Hepatocyte (in vitro differentiated cells): ENCODE measurements at places on chromosomes 6 and 20.

DNA sequence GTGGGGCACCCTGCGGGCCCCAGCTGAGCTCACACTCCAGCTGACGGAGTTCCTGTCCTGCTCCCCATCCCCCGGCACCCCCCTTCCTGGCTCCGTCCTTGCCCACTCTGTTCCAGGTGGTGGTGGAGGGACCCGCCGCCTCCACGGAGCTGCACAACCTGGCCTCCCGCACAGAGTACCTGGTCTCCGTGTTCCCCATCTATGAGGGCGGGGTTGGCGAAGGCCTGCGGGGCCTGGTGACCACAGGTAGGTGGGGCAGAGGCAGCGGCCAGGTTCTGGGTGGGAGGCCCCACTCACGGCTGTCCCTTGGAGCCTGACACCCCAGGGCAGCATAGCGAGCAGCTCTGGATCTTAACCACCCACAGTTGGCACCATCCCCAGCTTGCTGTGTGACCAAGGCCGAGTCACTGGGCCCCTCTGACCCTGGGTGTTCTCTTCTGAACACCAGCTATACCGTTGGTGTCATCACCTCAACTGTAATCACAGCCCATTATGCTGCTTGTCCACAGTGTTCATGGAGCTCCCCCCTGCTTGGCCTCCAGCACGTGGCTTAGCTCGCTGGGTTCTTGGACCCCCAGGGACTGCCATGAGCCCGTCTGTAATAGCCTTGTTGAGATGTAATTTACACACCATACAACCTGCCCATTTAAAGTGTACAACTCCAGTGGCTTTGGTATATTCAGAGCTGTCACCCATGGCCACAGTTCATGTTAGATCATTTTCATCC lies 17.4 kb downstream of the COL20A1 start:
- no peak for DNase-seq

GRCh38 chr6:45972795-45973503 lies 42.7 kb downstream of the CLIC5 start:
- no peak for DNase-seq

DNA sequence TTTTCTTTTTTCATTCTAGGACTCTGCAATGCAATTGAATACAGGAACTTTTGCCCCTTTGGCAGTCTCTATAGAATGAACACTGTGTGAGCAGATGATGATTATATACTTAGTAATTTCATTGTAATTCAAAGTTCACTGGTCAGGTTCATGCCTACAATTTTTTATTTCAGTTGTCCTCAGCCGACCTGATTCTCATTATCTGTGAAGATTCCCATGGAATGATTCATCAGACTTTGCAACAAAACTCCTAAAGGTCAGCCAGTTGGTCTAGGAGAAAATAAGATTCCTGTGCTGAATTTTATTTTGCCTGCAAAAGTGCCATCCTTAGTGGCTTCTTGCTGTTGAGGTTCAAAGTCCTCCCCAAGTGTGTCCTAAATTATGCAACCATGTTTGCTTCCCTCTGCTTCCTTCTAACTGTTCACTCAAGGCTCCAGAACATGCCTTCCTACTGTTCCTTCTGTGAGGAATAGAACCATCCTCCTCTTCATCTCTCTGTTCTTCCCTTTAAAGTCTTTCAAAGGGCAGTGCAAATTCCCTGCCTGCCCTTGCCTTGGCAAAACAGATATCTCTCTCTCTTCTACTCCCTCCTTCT lies 194.2 kb upstream of the CNR1 start:
- DNase-seq: no peak

- no peak for DNase-seq
Measured at GRCh38 chr6:21539621-21540100, 53.9 kb upstream of the SOX4 start.

DNA sequence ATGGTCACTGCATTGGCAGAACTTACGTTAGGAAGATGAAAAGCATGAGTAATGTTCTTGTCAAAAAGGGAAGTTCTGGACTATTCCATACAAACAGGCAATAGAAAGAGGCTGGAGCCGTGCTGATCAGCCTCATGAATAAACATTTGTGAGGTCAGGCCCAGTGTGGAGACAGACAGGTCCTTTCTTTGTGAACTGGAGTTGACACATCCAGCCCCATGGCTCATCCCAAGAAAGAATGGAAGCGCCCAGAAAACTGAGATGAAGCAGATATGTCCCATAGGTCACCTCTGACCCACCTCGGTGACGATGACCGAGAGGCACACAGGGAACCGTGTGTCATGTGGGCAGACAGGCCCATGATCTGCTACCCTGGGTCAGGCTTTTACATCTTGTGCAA lies 276.0 kb upstream of the SGK1 start:
- DNase-seq: no peak

- DNase-seq: no peak
Measured at GRCh38 chr6:71205336-71205956, 83.2 kb upstream of the OGFRL1 start.

- no peak for DNase-seq
Measured at GRCh38 chr6:89295981-89296380, 19.1 kb downstream of the GABRR2 start.

DNA sequence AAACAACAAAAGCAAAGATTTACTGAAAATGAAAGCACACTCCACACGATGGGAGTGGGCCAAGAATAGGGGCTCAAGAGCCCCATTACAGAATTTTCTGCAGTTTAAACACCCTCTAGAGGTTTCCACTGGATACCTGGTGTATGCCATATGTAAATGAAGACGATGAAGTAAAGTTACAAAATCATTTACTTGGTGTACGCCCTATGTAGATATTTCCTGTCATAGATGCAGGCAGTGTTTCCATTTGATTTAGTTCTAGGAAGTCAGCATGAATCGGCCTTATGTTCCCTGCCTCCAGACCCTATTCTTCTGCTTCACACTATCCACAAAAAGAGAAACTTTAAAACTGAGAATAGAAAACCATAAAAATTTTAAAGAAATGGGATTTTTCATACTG lies 404.4 kb upstream of the GJE1 start:
- DNase-seq: no peak

DNA sequence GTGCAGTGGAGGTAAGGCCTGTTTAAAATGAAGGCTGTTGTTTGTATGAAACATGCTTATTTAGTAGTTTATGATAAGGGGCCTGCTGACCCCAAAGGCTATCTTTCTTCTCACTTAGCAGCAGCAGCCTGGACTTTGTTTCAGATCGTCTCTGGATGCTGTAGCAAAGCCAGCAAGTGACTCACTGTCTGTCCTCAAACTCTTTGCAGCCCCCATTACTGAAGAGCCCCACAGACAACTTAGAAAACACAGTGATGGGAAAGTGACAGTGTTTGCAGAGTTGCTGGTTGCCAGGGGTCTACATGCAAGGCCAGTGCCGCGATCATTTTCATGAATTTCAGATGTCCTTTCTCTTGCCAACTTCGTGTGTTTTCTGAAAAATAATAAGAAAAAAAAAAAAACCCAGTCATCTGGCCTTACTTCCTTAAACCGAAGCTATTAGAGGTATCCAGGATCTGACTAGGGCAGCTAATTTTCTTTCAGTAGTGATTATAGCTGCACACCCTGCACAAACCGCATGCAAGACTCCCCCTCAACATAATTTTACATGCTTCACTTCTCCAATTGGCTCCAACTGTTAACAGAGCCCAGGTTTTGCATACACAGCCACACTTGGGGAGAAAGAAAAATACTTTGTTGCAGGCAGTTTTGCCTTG lies 11.6 kb upstream of the F13A1 start:
- DNase-seq: no peak

DNA sequence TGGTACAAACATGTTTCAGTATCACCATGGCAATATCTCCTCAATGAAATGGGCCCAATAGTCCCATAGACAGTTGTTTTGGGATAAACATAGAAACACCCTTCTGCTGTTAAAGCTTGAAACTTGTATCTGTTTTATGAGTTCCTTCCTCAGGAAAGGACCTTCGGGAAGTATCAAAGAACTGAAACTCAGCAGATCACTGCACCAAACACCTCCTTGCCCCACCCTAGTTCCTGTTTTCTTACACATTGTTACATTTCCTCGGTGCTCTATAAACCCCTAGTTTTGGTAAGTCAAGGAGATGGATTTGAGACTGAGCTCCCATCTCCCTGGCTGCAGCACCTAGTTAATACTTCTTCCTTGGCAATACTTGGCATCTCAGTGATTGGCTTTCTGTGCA lies 73.8 kb upstream of the ECI2 start:
- no peak for DNase-seq

- DNase-seq: no peak
Measured at GRCh38 chr6:105880030-105880492, 206.1 kb upstream of the PRDM1 start.

- no peak for DNase-seq
Measured at GRCh38 chr20:14723614-14724013, 386.2 kb upstream of the FLRT3 start.

- no peak for DNase-seq
Measured at GRCh38 chr6:20033697-20034407, 178.4 kb downstream of the MBOAT1 start.

DNA sequence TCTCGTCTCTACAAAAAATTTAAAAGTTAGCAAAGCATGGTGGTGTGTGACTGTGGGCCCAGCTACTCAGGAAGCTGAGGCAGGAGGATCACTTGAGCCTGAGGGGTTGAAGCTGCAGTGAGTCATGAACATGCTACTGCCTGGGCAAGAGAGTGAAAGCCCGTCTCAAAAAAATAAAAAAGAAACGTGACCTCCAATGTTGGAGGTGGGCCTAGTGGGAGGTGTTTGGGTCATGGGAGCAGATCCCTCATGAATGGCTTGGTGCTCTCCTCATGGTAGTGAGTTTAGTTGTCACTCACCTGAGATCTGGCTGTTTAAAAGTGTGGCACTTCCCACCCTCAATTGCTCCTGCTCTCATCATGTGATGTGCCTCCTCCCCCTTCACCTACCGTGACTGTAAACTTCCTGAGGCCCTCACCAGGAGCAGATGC lies 24.3 kb downstream of the RBL1 start:
- DNase-seq: no peak

DNA sequence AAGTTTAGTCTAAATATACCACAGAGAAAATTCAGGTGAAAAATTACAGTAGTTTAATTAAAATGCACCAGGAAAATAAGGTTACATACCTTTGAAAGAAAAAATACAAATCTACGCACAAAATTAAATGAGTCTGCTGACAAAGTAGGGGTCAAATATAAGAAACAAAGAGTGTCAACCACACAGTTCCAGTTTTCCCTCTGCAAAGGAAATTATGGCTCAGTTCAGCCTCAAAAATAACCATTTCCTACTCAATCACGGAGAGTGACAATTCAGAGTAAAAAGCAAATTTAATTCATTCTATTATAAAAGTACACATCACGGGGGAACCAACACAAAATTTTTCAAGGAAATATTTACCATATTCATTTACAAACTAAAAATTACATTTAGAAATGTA lies 124.8 kb downstream of the PTPRK start:
- no peak for DNase-seq

DNA sequence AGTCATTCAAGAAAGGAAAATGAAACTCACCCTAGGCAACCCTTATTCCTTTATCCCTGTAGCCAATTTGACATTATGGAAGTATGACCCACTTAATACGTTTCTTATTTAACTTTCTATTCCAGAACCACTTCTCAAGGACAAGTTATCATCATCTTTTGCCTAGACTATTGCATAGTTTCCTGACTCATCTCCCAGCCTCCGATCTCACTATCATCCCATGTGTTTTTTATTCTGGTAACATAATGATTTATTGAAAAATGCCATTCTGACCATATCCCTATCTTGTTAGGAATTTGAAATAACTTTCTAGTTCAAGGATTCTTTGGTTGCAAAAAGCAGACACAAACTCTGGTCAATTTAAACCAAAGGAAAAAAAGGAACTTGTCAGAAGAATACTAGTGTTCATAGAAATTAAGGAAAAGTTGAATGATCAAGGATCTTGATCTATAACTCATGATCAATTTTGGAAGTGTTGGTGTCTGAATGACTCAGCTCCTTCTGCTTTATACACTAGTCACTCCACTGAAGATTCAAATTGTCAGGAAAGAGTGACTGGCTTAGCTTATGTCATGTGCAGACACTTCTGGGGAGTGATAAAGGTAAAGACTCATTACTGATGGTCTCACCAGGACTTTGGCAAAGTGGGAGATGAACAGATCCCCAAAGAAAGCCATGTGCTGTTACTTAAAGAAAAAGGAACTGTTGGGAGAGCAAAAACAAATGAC lies 8.5 kb upstream of the TINAG start:
- DNase-seq: no peak

DNA sequence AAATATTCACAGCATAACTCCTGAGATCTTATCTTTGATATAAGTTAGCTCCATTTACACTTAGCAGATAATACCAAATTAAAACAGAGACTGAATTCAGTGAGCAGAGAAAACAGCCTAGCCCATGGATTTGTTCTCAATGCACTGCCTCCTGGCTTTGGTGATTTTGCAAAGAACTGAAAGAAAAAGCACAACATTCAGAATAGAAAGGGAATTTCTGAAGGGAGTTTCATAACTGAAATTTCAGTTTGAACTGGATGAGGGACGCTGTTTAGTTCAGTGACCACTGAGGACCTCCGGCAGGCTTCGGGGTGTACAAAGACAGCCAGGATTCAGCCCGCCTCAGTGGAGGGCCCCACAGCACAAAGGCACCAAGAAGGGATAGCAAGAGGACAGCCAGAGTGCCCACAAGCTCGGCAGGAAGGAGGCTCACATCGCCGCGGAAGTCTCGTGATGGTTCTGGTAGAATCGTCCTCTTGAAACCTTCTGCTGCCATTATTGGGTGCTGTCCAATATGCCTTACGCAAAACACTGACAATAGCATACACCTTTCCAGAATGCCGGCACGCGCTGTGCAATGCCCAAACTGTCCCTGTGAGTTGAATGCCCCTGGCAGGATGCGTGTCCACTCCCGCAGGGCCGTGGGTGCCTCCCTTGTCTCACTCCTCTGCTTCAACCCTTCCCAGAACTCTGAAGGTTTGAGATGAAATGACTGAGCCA lies 9.7 kb upstream of the IRF4 start:
- DNase-seq: no peak

DNA sequence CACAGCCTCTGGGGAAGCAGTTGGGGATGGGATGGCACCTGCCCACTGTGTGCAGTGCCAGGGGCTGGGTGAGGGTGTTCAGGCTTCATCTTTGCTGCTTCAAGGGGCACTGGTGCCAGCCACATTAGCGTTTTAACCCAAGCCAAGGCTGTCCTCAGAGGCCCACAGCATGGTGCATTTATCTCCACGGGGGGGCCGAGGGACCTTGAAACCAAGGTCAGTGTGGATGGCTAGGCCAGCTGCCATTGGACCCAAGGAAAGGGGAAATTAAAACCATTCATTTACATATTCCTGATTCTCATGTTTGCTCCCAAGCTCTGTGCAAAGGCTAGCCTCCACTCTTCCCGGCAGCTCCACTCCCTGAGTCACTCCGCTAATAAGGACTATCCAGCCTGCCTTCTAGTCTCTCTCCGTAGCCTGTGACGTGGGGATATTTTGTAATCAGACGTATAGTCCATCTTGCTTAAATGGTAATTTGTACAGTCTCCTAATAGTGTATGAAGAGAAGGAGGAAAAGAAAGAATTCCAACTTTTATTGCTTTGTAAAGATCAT lies 197.1 kb downstream of the CDH4 start:
- DNase-seq: peak; percentile 26

DNA sequence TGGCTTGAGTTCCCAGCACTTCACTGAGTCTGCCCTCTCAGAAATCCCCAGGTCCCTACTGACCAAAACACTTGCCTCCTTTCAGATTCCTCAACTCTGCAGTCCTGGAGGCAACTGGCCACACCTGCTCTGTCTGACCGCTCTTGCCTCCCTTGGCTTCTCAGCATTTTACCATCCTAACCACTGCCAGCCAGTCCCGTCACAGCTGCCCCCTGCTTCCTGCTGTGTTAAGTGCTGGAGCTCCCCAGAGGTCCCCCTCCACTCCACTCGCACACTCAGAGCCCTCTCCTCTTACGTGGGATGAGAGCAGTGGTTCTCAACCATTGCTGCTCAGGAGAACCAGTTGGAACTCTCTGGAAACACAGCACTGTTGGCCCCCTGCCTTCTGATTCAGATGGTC lies 20.5 kb downstream of the ADAT2 start:
- no peak for DNase-seq
